ENCODE measurements at places on chromosomes 6 and 20.

DNA sequence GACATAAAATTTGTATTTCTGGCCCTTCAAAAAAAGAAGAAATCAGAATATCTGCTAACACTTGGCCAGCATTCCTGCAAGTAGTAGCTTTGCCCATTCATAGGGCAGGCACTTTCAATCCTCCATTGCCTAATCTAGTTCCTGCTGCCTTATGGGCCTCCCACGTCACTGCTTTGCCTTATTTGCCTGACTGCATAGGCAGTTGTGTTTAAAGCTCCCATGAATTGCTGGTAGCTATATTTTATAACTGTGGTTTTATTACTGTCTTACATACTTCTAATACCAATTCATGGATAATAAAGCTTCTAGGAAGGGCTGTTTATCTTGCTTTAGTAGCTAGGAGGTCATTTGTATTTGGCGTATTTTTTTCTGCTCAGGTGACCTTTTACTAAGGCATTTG, 7.7 kb upstream of the SLC35A1 start:
- DNase-seq = no peak

GRCh38 chr6:44028789-44029310, 98.4 kb downstream of the MRPL14 start:
- no peak for DNase-seq

DNA sequence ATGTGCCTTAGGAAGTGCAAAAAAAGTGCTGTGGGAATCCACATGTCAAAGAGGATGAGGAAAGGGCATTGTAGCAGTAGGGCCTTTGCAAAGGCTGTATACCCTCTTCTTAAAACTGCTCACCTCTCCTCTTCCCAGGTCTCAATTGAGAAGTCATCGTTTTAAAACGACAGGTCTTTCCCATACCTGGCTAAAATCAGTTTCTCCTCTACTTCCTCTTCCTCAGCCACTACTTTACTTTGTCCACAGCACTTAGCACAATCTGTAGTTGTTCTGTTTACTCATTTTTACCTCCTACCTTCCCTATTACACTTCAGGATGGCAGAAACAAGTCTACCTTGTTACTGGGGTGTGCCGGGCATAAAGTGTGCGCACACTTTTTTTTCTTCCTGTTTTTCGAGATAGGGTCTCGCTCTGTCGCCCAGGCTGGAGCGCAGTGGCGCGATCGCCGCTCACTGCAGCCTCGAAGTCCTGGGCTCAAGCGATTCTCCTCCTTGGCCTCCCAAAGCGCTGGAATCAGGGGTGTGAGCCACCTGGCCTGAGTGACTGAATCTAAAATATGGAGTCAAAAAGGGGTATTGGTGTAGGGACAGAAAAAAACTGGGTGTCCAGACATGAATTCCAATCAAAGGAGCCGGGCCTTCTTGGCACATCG, 9.8 kb upstream of the ELOVL5 start:
- no peak for DNase-seq

DNA sequence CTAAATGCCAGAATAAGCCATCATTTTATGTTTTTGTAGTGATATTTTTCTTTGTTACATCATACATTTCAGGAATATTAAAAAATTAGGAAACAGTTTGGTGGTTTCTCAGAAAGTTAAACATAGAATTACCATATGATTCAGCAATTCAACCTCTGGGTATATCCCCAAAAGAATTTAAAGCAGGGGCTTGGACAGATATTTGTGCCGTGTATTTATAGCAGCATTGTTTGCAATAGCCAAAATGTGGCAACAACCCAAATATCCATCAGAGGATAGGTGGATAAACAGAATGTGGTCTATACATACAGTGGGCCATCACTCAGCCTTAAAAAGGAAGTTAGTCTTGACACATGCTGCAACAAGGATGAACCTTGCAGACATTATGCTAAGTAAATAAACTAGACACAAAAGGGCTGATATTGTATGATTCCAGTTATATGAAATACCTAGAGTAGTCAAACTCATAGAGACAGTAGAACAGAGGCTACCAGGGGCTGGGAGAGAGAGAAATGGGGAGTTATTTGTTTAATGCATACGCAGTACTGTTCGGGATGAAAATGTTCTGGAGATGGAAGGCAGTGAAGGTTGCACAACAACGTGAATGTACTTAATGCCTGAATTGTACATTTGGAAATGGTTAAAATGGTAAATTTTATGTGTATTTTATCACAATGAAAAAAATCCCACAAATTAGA, 18.9 kb upstream of the TRAF3IP2 start:
- DNase-seq = no peak

GRCh38 chr6:44650947-44651346, 263.4 kb downstream of the CDC5L start:
- DNase-seq = no peak

Measured in activated CD8-positive, alpha-beta memory T cell treated with anti-CD3 and anti-CD28 coated beads for 4 hours (primary cell).